ENCODE measurements at places on chromosomes 5 and 9.
A peak's percentile ranks its signal among the peaks of the same experiment; 100 is the strongest.

DNA sequence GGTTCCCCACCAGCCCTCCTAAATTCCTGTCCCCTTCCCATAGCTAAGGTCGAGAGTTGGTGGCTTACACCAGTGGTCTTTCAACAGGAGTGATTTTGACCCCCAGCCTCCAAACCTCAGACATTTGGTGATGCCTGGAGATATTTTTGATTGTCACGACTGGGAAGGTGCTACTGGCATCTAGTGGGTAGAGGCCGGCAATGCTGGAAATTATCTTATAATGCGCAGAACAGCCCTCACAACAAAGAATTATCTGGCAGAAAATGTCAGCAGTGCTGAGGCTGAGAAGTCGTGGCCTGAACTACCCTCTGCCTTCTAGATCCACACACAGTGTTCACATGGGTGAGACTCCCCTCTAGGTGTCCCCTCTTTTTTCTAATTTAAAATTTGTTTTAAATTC is 69.6 kb downstream of the IL31RA start:
- DNase-seq: no peak

GRCh38 chr5:179873588-179874110 is 15.0 kb upstream of the MRNIP start:
- no peak for DNase-seq

DNA sequence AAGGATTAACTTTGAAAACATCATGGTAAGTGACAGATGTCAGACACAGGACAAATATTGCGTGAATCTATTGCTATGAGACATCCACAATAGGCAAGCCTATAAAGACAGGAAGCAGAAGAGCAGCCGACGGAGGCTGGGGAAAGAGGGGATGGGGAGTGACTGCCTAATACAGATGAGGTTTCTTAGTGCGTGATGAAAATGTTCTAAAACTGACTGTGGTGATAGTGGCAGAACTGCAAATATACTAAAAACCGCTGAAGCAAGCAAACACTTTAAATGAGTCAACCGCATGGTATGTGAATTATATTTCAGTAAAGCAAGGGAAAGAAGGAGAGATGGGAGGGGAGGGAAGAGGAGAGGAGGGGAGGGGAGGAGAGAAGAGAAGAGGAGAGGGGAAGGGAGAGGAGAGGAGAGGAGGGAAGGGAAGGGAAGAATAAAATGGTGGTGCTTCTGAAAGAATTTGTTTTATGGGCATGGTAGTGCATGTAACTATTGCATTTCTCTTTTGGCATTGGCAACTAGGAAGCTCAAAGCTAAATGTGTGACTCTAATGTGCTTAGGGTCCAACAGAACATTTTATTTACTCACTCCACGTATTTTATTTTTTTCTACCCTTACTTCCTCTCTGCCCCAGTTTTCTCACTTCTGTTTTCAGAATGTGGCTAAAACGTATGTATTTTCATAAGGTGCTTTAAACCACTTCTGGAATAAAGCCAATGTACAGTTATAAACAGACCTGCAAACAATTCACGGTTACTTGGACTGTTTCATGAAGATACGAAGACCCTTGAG is 21.3 kb downstream of the AKNA start:
- DNase-seq: no peak

- DNase-seq: no peak
These were observed 119.7 kb upstream of the SPATA31C2 start for GRCh38 chr9:88258024-88258423.

DNA sequence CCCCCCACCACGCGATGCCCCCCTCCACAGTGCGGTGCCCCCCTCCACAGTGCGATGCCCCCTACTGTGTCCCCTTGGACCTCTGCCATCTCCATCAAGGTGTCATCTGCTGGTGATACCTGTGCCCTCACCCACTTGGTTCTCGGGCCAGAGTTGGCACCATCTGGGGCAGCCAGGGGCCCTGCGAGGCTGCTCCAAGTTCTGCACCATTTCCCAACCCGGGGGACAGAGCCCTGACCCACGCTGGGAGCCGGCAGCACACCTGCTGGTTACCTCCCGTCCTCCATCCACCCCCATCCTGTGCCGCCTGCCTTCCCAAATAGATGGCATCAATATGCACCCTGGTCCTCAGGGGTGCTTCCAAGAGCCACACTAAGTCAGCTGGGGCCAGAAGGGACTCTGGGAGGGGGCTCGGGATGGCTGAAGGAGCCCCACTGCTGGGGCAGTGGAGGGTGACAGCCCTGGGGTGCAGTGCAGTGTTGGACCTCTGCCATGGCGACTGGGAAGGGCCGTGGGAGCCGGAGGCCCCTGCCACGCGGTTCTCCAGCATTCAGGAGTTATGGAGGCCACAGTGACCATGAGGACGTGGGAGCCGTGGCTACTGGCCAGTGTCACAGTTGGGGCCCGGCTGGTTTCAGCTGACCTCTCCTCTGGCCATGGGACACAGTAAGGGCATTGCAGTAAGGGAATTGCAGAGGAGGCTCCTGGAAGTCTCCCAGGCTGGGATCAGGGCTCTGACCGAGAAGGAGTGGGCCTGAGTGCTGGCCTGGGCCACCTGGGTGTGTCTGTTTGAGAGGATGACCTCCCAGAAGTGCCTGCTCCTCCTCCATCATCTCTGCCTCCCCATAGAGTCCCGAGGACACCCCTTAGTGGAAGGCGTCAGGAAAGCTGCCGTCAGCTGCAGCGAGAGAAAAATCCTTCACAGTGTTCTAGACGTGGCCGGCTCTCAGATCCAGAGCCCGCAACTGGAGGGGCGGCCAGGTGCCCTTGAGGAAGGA is 44.2 kb upstream of the NOTCH1 start:
- no peak for DNase-seq

GRCh38 chr9:116336133-116336862 is 182.7 kb downstream of the PAPPA start:
- no peak for DNase-seq

GRCh38 chr9:101736717-101737116 is 1.7 kb downstream of the GRIN3A start:
- no peak for DNase-seq

DNA sequence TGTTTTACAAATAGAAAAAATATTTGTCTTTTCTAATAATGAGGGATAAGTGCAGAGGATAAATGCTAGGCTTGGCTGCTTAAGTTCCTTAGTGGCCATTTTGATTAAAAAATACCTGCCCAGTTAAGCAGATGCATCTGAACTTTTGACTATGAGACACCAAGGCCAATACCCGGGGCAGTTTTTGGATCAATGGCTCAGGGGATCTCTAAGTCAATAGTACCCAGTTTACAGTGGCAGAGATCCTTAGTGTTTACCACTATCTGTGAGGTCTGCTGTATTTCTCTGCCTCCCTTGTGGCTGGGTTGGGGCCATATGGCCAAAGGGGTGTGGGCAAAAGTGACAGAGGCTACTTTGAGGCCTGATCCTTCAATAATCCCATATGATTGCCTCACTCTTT is 184.5 kb upstream of the MAST4 start:
- DNase-seq: no peak

DNA sequence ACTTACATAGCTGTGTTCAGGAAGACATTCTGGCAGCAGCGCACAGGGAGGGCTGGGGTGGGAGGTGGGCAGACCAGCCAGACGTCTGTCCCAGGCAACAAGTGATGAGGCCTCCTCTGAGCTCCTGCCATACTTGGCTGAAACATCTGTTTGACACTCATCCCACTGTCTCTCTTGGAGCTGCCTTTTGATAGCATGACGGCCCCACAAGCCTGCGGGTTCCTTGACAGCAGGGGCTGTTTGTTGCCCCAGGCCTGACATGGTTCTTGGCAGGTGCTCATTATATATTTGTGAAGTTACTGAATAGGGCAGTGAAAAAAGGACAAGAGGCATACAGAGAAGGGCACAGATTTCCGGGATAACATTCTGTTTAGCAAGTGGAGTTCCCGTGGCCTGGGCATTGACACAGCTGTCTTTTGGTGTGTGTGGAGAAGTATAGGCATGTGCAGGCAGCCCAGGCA is 22.2 kb upstream of the B4GALT1 start:
- DNase-seq: no peak

GRCh38 chr5:146521403-146522106 is 5.6 kb upstream of the GPR151 start:
- no peak for DNase-seq

- DNase-seq: no peak
These were observed 11.9 kb upstream of the COL15A1 start for GRCh38 chr9:98931600-98932389.

GRCh38 chr5:180026320-180026719 is 45.2 kb downstream of the RNF130 start:
- no peak for DNase-seq

- peak; percentile 51 for DNase-seq
These were observed at the start of gene NCS1 for GRCh38 chr9:130172161-130172857. Gene NCS1, plus strand, starts transcription at chr9:130172404. Its CDS starts 260 bp downstream, at chr9:130172664.

- peak; percentile 1 for DNase-seq
These were observed 237.1 kb downstream of the CACNA1B start for GRCh38 chr9:138114501-138115245.

GRCh38 chr9:68437785-68438184 is 81.4 kb downstream of the PGM5 start:
- DNase-seq: no peak

DNA sequence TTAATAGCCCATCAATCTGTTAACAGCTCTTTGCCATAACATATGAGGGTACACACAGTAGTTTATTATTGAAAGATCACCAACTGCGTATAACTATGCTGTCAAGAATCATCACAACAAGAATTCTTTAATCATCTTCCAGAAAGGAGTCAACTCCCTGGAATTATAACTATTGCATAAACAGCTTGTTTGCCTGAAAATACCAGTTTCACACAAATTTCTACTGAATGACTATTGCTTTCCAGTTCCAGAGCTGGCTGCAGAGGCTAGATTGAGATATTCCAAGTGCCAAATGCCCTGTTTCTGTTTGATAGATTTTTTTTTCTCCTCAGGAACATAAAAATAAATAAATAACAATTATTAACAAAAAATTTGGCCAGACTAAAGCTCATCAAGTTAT is 444.7 kb downstream of the TLE1 start:
- DNase-seq: no peak

DNA sequence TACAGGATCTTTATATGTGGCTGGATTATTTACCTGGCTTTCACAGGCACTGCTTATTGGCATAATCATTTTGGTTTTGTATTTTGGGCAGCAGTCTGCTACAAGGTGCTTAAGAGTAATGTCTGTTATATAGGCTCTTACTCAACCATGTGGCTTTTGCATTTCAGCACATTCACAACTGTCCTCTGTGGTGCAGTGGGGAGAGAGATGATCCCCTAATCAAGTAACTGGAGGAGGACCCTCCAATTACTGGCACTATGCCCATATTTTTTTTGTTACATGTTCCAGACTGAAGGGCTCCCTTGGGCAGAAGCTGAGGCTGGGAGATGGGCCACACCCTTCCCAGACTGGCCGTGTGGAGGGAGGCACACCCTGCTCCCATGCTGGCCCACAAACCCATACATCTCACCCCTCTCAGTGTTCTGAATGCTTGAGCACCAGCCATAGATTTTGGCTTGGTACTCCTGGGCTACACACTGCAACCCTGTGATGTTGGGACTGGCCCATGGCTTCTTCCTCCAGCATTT is 173.5 kb downstream of the FAM174A start:
- no peak for DNase-seq

DNA sequence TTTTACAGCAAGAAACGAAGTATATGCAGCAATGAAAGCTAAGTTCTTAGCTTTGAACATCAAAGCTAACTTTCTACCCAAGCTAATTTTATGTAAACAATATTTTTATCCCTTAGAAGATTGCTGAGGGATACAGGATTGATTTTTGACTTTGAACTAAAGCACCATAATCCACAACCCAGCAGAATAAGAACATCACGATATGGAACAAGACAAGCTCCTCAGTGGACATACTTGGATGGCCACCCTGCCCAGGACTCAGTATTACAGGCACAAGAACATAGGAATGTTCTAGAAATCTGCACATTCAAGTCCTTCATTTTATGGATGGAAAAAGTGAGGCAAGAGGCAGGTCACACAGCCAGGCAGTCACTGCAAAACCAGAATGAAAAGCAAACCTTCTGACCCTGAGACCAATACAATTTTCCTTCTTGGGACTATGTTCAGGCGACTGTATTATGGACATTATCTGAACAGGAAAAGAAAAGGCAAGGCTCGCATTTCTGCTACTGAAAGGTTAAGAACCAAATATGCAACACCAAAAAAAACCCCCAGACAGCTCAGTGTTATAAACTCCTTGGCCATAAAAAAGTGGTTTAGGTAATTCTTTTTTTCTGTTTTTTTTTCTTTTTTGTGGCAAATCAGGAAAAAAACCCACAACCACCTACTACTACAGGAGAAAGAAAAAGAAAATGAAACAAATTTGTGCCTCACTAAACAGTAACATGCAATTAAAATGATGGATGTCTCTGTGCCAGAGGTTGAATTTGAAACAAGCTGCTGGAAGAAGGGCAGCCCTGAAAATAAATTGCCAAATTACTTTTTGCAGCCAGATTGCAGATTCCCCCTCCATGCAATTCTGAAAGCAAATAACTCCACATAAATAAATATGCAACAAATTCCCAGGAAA is 25.4 kb downstream of the EPB41L4B start:
- DNase-seq: no peak

DNA sequence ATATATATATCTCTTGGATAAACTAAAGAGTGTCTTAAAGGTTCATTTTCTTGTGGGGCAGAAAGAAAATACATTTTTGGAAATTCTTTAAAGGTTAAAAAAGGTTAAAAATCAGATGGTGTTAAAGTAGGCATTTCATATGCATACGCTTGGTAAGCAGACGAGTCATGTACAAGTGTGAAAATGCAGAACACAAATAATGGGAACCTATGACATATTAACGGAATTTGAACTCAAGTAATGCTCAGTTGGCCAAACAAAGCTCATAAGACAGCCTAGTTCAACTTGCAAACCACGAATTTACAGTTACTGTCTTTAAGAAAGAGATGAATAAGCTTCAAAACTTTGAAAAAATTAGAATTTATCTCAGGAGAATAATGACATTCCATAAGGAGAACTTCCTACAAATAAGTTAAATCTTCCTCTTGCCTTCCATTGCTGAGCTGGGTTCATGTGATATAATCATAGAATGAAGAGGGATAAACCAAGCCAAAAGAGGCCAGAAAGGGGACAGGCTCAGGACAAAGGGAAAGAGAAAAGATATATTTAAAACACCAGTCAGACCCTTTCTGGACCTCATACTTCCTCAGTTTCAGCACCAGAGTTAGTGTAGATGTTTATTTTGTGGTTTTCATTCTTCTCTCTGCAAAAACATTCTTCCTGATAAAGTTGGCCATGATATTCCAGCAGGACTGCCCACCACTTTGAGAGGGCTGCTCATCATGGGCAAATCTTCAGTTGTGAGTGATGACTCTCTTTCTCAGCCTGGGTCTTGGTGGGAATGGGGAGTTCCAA is 256.7 kb upstream of the CD180 start:
- DNase-seq: no peak

- DNase-seq: no peak
These were observed 304.0 kb downstream of the TLR4 start for GRCh38 chr9:118008246-118008645.

GRCh38 chr9:15205632-15206420 is 101.2 kb downstream of the TTC39B start:
- DNase-seq: no peak

DNA sequence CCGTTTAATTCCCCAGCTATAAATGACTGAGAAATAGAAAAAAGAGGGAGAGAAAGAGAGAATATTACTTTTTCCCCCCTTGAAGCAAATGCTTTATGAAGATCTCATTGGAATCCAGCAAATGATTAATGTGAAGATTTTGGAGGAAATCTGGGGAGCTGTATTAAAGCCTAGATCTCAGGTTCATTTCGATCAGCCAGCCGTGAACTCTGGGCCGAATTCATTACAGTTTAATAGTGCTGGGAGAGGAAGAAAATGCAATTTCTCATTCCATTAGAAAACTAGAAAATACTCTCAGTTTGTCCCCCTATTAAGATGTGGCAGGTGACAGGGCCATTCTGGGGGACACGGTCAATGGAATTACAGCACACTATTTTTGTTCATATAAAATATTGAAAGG is 4.8 kb downstream of the OTP start:
- DNase-seq: no peak

Measured in germinal center (tissue), 1 donor.